ENCODE measurements at places on chromosomes 1 and 21. TPM values are rescaled to one million over a fixed set of nuclear protein-coding genes. Genes with fewer than 3 reads are reported as not detected.
A peak's percentile ranks its signal among the peaks of the same experiment; 100 is the strongest.

The RGS18 gene
- total RNA-seq: not detected

The OR2L13 gene
- not detected for total RNA-seq

The H6PD gene
- total RNA-seq: 10.2 TPM

DNA sequence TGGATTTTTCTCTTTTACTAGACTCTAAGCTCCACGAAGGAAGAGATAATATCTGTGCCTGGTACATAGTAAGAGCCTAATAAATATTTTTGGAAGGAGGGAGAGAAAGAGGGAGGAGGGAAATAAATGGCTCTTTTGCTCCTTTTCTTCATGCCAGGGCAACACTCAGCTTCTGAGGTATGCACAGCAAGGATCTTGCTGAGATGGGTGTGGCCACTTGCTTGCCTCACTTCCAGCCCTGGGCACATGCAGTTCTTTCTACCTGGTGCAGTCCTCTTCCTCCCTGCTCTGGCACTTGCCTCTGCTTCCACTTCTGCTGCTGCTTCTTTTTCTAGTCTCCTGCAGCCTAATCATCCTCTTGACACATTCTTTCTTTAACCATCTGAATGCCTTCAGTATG lies 148.1 kb downstream of the FGGY start:
- DNase-seq: no peak

DNA sequence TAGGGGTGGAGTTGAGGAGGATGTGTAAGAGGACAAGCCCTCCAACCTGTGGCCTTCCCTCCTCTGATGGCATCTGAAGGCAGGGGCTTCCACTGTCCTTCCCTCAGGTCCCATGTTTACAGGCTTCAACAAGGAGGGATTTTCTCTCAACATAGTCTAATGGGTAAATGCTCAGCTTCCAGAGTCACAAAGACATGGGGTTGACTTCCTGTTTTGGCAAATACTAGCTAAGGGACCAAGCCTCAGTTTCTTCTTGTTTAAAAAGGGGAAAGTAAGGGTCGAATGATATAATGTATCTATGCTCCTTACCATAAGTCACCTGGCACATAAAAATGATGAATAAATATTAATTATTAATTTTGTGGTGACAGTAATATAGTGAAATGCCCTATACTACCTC lies 3.1 kb downstream of the SV2A start:
- DNase-seq: no peak

DNA sequence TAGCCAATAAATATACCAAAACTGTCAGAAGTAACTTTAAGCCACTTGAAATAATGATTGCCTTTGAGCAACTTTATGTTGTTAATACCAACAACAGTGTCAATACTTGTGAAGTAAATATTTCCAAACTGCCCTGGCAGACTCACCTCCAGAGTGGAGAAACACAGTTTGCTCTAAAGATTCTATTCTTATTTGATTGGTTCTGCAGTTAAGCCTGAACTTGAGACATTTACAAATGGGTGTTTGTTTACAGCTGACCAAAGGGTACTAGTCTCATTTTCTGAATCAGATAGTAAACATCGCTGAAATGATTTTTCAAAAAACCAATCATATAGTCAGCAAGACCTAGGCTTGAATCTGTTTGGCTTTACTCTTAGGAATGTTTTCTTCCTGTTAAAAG lies 1.3 kb upstream of the MYOC start:
- no peak for DNase-seq

- DNase-seq: peak; percentile 96
These were observed 1.3 kb upstream of the DNAJC16 start for GRCh38 chr1:15525050-15526020.

DNA sequence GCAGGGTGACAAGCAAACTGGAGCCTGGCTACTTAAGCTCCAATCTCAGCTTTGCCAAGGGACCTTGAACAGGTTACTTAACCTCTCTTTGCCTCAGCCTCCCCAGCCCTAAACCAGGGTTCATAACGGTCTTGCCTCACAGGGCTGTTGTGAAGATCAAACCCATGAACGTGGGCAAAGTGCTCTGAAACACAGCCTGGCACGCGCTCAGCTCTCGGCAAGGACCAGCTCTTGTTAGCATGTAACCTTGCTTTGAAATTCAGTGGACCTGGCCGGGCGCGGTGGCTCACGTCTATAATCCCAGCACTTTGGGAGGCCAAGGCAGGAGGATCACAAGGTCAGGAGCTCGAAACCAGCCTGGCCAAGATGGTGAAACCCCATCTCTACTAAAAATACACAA lies 24.8 kb downstream of the RAP1GAP start:
- no peak for DNase-seq

GRCh38 chr21:25818121-25818520 lies 83.3 kb downstream of the GABPA start:
- no peak for DNase-seq

DNA sequence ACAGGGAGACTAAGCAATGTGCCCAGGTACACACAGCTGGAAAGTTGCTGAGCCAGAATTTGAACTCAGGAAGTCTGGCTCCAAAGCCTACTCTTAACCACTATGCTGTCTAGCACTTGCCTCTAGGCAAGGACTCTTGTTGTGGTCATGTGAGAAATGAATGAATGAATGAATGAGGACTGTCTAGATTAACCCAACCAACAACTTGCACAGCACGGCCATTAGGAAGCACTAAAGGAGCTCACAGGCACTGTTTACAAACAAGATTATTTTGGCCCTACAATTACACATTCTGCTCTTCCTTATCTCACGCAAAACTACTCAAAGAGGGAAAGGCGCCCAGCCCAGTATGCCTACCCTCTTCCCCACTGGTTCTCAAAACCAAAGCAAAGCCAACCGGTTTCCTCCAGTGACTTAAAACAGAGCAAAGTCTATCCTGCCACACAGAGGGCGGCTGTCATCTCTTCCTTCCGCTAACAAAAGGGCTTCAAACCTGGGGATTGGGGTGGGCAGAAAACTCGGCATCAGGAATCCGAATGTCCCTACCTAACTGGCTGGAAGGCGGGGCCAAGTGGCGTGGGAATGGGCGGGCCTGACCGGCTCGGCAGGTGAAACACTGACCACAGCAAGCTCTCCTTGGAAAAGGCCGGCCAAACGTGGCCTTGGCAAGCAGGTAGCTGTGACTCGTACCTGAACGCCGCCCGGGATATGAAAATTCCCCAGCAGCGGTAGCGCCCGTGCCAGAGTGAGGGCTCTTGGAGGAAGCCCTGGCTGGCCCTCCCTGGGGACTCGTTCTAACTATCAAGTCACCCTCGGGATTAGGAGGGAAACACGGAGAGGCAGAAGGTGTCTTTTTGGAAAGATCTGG lies 948 bp downstream of the STK40 start:
- DNase-seq: peak; percentile 32

DNA sequence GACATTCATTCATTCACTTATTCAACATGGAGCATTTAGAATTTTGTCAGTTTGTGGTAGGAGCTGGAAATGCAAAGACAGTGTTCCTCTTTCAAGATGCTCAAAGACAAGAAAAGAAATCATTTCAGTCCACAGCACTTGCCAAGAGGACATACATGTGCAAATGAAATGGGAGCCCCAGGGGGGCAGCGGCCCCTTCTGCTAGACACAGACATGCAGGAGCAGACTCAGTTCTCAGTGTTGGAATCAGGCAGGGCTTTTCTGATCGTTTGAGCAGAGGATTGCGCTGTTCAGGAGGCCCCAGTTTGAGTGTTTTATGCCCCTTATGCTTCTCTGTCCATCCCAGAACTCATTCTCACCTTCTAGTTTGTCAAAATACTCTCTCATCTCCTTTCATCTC lies 35.6 kb upstream of the VASH2 start:
- no peak for DNase-seq
